Glomerular endothelial cell (primary cell): ENCODE measurements at places on chromosomes 5 and 9. TPM values are rescaled to one million over a fixed set of nuclear protein-coding genes. Genes with fewer than 3 reads are reported as not detected.

IL9 gene
- total RNA-seq: not detected in 2 replicates

INSL6 gene
- total RNA-seq: not detected in 2 replicates

FOXD4L4 gene
- total RNA-seq: 0.53 TPM in 1 of 2 replicates, not detected in the other

CNTFR gene
- not detected in 2 replicates for total RNA-seq

CD72 gene
- total RNA-seq: 1.3 TPM in 1 of 2 replicates, not detected in the other

GTF3C4 gene
- total RNA-seq: 14.9 and 16.3 TPM in 2 replicates

NPR3 gene
- 0.70 and 2.9 TPM in 2 replicates for total RNA-seq

SPATA31D4 gene
- total RNA-seq: not detected in 2 replicates

DMRTA1 gene
- total RNA-seq: 0.88 and 1.8 TPM in 2 replicates

ADGRV1 gene
- 0.12 and 0.15 TPM in 2 replicates for total RNA-seq

LECT2 gene
- total RNA-seq: not detected in 2 replicates

OGN gene
- total RNA-seq: not detected in 2 replicates

SLC24A2 gene
- 0.05 and 0.06 TPM in 2 replicates for total RNA-seq

RBM27 gene
- 14.6 and 18.8 TPM in 2 replicates for total RNA-seq

AHRR gene
- 23.9 and 32.1 TPM in 2 replicates for total RNA-seq

ZDHHC21 gene
- 14.1 and 20.1 TPM in 2 replicates for total RNA-seq

TMEM174 gene
- total RNA-seq: not detected in 2 replicates

LCNL1 gene
- not detected in 2 replicates for total RNA-seq

SLC34A1 gene
- not detected in 2 replicates for total RNA-seq

IL31RA gene
- total RNA-seq: 0.76 and 3.5 TPM in 2 replicates
